Heart left ventricle (tissue), 16 donors: ENCODE measurements at places on chromosomes 6 and 20.

- H3K36me3 ChIP-seq, result no peaks in the 10 kb centered on the region
- no peaks in the 10 kb centered on the region for H3K27me3 ChIP-seq
- DNase-seq, result no peak
- no peak overlapping the region for H3K27ac ChIP-seq
- H3K4me3 ChIP-seq, result no peak overlapping the region
Measured at GRCh38 chr6:158677906-158678578, 28.2 kb downstream of the SYTL3 start.

DNA sequence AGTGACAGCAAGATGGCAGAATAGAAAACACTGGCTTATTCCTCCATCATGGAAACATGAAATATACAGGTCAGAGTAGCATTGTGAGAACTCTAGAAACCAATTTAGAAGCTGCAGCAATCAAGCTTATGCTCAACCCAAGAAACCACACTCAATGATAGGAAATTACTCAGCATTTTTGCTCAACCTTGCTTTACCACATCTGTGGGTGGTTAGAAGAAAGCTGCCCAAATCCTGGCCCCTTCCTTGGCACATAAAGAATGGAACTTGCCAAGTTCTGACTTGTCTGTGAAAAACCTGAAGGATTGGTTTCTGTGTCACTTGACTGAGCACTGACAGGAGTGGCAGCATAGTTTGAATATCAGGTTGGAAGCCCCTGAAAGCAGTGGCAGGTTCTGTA lies 108.0 kb upstream of the MOCS1 start:
- DNase-seq, result no peak
- no peaks in the 10 kb centered on the region for H3K27me3 ChIP-seq
- no peaks in the 10 kb centered on the region for H3K36me3 ChIP-seq

GRCh38 chr6:135162678-135163439 lies 18.2 kb upstream of the MYB start:
- DNase-seq, result no peak
- H3K27ac ChIP-seq, result no peak overlapping the region
- no peaks in the 10 kb centered on the region for H3K36me3 ChIP-seq
- peaks cover 8% of the 10 kb centered on the region for H3K27me3 ChIP-seq
- no peak overlapping the region for H3K4me3 ChIP-seq

GRCh38 chr6:5936631-5937030 lies 70.1 kb downstream of the NRN1 start:
- H3K27me3 ChIP-seq, result no peaks in the 10 kb centered on the region
- no peak for DNase-seq
- no peaks in the 10 kb centered on the region for H3K36me3 ChIP-seq
- H3K27ac ChIP-seq, result no peak overlapping the region
- no peak overlapping the region for H3K4me3 ChIP-seq

GRCh38 chr6:134632024-134632423 lies 314.1 kb upstream of the SGK1 start:
- no peaks in the 10 kb centered on the region for H3K4me1 ChIP-seq
- DNase-seq, result no peak
- H3K4me3 ChIP-seq, result no peak overlapping the region
- no peaks in the 10 kb centered on the region for H3K36me3 ChIP-seq
- H3K27ac ChIP-seq, result no peak overlapping the region

- peaks cover 81% of the 10 kb centered on the region for H3K36me3 ChIP-seq
- no peak for DNase-seq
- no peak overlapping the region for H3K4me3 ChIP-seq
- no peaks in the 10 kb centered on the region for H3K27me3 ChIP-seq
- H3K4me1 ChIP-seq, result peaks cover 10% of the 10 kb centered on the region
Measured at GRCh38 chr6:42690151-42690702, 32.2 kb downstream of the PRPH2 start.

DNA sequence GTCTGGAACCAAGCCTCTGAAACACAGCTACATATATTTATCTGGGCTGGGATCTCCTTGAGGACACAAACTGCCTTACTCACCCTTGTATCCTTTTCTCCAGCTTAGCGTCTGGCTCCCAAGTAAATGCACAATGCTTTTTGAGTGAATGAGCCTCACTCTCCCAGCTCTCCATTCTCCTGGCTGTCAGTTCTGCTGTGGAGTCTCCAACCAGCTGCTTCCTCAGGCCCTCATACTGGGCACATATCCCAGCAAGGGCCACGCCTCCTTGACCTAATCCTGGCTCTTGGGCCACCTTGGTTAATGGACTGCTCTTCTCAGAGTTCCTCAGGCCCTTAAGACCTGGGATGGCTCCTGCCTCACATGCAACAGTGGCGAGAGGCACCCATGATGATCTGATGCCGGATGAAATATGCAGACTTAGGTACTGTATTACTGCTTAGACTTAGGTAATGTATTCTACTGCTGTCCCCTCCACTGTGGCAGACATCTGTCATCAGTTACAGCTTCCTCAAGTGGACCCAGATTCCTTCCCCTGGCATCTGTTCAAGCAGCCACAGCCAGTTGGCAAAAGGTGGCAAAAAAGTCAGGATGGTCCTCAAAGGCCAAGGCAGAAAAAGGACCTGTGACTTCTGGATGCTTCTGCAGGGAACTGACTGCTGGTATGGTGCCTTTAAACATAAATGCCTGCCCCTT lies 16.5 kb downstream of the SNHG17 start:
- H3K36me3 ChIP-seq, result peaks cover 8% of the 10 kb centered on the region
- H3K4me1 ChIP-seq, result peaks cover 4% of the 10 kb centered on the region
- H3K27ac ChIP-seq, result no peak overlapping the region
- no peaks in the 10 kb centered on the region for H3K27me3 ChIP-seq
- peak; percentile 50 for DNase-seq
- no peak overlapping the region for H3K4me3 ChIP-seq

DNA sequence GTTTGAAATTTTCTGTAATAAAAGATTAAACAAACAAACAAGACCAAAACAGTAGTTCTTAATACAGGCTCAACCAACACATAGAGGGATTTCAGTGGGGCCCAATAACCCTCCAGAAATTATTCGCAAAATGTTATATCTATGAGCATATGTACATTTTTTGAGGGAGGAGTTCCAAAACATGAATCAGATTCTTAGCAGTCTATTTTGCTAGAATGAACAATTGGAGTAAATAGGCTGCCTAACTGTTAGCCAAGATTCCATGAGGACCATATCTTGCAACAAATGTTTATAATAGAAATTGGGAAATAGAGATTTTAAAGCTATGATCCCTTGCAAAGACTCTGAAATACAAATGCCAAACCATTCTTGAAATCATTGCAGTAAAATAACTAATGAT lies 186.3 kb downstream of the AKAP7 start:
- H3K4me3 ChIP-seq, result no peak overlapping the region
- no peak for DNase-seq
- no peak overlapping the region for H3K27ac ChIP-seq
- no peaks in the 10 kb centered on the region for H3K27me3 ChIP-seq
- H3K4me1 ChIP-seq, result no peaks in the 10 kb centered on the region

DNA sequence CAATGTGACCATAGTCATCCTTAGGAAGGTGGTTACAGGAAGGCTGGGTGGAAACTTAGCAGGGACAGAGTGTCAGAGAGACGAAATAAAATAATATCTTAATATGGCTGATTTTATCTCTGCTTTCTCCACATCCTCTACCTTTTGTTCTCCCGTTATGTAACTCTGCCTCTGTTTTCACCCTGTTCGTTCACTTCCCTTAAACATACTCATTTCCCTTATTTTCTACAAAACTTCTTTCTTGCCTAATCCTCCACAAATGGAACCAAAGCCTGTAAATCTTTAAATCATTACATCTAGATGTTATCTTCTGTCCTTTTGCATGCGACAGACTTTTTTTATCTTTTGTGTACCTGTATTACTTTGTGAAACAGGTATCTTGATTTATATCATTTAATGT lies 23.3 kb upstream of the CRIP3 start:
- no peak overlapping the region for H3K4me3 ChIP-seq
- DNase-seq, result no peak
- H3K27me3 ChIP-seq, result no peaks in the 10 kb centered on the region
- no peak overlapping the region for H3K27ac ChIP-seq
- H3K4me1 ChIP-seq, result peaks cover 35% of the 10 kb centered on the region

DNA sequence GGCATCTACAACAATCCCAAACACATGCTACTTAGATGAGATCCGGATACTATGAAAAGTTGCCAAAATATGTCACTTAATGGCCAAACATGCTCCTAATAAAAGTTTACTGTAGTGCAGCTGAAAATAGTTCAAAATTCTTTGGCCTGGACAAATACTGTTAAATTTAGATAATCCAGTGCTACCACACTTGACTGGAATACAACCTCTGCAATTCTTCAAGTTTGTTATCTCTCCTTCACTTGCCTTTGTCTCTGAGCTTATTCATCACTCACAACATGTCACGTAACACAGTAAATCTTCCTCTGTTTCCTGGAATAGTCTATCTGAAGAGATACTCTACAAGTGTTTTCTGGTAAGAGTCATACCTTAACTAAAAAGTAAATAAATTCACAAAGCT lies 10.5 kb upstream of the PLN start:
- no peak for DNase-seq
- peak overlapping the region; percentile 76 for H3K27ac ChIP-seq
- no peak overlapping the region for H3K4me3 ChIP-seq
- H3K4me1 ChIP-seq, result peaks cover 22% of the 10 kb centered on the region

GRCh38 chr20:9422321-9423057 lies 91.9 kb upstream of the LAMP5 start:
- DNase-seq, result no peak
- H3K27me3 ChIP-seq, result no peaks in the 10 kb centered on the region
- no peaks in the 10 kb centered on the region for H3K4me1 ChIP-seq
- no peak overlapping the region for H3K4me3 ChIP-seq
- no peak overlapping the region for H3K27ac ChIP-seq

DNA sequence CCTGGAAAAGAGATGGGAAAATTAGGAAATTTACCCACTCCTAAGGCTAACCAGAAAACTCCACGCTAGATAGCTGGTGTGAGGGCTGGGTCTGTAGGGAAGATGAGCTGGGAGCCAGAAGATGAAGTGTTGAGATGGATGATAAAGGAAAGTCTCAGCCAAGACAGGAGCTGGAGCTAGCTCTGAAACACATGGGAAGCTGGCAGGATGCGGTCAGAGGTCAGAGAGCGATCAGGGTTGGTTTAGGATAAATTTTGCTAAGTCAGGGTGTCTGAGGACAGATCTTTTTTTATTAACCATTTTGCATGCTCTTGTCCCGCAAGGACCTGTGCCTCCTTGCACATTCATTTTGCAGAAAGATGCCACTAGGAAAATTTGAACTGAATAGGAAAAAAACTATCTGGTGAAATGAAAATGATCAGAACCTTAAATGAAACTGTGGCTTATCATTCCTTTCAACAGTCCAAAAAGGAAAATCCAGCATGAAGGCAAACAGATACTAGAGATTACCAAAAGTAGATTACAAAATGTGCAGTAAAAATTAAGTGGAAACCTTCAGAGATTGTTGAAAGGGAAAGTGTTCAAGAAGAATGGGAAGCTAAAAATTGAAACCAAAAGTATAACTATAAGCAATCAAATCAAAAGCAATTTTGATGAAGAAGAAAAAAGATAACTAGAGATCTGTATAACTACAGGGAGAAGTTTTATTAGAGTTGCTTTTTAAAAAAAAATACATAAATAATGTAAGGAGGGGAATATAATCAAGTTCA lies 10.7 kb upstream of the EDN1 start:
- H3K27me3 ChIP-seq, result no peaks in the 10 kb centered on the region
- DNase-seq, result no peak
- no peak overlapping the region for H3K4me3 ChIP-seq
- no peaks in the 10 kb centered on the region for H3K36me3 ChIP-seq
- peaks cover 3% of the 10 kb centered on the region for H3K4me1 ChIP-seq

GRCh38 chr6:57279013-57279412 lies 38.4 kb upstream of the PRIM2 start:
- H3K36me3 ChIP-seq, result no peaks in the 10 kb centered on the region
- no peak overlapping the region for H3K27ac ChIP-seq
- no peak overlapping the region for H3K4me3 ChIP-seq
- H3K4me1 ChIP-seq, result no peaks in the 10 kb centered on the region

GRCh38 chr6:4585682-4586468 lies 190.3 kb upstream of the CDYL start:
- no peaks in the 10 kb centered on the region for H3K36me3 ChIP-seq
- no peak overlapping the region for H3K4me3 ChIP-seq
- H3K27me3 ChIP-seq, result no peaks in the 10 kb centered on the region
- no peak for DNase-seq

GRCh38 chr6:156396791-156397418 lies 380.3 kb upstream of the ARID1B start:
- H3K4me3 ChIP-seq, result no peak overlapping the region
- H3K27me3 ChIP-seq, result peaks cover 19% of the 10 kb centered on the region
- no peaks in the 10 kb centered on the region for H3K36me3 ChIP-seq
- no peaks in the 10 kb centered on the region for H3K4me1 ChIP-seq
